ENCODE measurements at places on chromosomes 16 and 17.

GRCh38 chr16:13607289-13607688 is 312.7 kb upstream of the ERCC4 start:
- no peak for DNase-seq

- DNase-seq: peak; percentile 41
Measured at GRCh38 chr16:85316321-85316919, 204.1 kb upstream of the CIBAR2 start.

DNA sequence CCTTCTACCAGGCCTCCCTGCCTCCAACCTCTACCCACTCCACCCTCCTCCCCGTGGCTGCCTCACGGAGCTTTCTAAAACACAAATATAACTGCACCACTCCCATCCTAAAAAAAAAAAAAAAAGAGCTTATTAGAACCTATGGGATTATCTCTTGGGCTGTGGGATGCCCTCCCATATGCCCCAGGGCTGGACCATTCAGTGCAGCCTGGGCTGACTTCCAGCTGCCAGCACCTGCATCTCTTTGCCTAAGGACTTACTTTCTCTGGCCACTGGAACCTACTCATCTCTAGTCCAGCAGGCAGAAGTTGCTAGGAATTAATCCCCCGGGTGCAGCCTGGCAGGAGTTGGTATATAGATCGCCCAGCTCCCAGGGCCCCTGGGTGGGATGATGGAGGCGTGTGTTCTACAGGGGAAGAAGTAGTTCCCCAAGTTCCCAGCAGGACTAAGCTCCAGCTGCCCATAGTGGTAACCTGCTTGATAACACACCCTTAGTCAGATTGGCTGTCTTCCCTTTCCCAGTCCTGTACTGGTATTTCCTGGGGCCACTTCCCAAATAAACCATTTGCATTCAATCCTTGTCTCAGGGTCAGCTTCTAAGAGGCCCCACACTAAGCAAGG is 10.3 kb downstream of the MPP3 start:
- no peak for DNase-seq

DNA sequence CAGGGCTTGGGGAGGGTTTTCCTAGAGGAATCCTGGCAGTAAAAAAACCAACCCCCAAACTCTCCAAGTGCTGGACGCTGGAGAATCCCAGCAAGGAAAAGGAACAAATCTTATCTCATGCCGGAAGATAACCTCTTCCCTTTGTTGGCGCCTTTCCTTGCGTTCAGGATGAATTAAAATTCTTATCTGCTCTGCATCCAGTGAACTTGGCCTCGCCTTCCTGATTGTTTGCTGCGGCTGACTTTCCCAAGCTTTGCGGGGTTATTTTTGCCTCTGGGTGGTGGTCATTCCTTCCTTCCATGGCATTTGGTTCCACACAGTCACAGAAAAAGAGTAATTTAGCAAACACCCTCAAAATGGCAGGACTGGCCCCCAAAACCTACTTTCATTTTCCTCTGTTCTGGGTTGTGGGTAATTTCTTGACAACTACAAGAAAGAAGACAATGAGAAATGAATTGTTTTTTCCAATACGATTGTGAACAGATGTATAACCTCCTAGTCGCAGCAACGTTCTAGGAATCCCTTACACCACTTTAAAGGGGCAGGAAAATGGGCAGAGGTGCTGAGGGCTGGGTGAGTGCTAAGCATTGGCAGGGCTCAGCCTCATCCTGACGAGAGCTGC is 77.8 kb downstream of the MRC2 start:
- DNase-seq: no peak

DNA sequence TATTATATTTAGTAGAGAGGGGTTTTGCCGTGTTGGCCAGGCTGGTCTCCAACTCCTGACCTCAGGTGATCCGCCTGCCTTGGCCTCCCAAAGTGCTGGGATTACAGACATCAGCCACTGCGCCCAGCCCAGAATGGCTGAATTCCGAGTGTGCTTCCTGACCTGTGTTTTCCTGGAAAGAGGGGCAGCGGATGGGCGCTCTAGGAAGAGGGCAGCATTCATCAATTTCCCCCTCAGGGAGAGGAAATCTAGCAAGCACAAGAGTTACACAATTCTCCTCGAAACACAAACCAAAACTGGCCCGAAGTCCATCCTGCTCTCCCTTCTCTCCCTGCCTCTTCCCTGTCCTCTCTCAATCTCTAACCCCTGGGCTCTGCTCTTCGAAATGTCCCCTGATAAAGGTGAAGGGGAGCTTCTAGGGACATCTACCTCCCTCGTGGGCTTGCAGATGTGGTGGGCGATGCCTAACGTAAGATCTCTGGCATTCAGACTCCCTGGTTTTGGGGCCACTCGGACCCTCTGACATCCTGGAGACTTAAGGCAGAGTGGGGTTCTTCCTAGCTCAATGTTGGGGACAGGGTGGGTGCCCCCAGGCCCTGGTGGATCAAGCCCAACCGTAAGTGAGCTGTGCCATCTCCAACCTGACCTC is 1.0 kb downstream of the IL27 start:
- no peak for DNase-seq

GRCh38 chr17:75601057-75601987 is 13.7 kb downstream of the MYO15B start:
- peak; percentile 18 for DNase-seq

GRCh38 chr16:998211-998610 is 16.6 kb downstream of the SOX8 start:
- no peak for DNase-seq

DNA sequence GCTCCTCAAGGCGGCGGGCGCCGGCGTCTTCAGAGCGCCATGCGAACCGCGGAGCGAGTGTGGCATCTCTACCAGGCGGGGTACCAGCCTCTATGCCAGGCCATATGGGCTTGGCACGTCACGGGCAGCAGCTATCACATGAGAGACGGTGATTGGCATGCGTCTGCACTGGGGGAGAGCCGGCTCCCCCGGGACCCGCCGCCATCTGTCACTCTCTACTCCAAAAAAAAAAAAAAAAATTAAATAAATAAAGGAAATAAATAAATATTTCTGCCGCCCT is at the start of gene NEUROD2:
TSS of gene NEUROD2 (minus strand) at position 70 of the 280 bp plus-strand sequence. CDS start 1,321 bp downstream, outside the sequence.
- no peak for DNase-seq

Data from NCI-H1105 (cell line).